ENCODE measurements at places on chromosomes 6 and 20.

DNA sequence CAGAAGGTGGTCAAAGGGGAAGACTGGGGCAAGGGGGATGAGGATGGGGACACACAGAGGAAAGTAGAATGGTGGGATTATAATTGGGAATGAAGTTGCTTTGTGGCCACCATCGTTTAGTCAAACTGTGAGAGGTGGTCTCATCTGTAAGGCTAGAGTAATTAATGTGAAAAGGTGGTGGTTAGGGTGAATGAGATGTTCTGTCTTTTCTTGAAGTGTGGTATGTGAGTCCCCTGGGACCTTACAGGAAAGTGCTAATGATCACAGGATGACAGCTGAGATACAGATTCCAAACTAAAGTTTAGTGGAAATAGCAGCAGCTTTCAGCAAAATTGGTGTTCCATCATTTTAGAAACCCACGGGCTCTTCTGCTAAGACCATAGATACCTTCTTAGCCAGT is 10.7 kb downstream of the ZFAND3 start:
- no peak for DNase-seq

DNA sequence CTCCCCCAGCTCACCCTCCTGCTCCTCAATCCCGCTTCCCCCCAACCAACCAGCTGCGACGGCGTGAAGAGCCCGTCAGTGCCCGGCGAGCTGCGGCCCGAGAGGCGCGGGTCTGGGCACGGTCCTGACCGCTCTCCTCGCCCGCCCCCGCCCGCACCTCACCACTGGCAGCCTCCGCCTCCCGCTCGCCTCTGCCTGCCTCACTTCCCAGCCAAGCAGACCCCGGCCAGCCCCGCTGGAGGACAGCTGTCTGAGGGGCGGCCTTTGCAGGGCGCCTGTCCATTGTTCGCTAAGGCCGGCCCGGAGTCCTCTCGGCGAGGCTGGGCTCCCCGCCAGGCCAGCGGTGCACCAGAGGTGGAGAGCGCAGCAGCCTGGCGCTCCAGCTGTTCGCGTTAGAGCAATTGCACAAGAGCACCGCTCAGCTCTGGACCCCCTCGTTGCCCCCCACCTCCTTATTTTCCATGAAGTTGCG is 1.3 kb downstream of the SOBP start:
- peak; percentile 47 for DNase-seq

DNA sequence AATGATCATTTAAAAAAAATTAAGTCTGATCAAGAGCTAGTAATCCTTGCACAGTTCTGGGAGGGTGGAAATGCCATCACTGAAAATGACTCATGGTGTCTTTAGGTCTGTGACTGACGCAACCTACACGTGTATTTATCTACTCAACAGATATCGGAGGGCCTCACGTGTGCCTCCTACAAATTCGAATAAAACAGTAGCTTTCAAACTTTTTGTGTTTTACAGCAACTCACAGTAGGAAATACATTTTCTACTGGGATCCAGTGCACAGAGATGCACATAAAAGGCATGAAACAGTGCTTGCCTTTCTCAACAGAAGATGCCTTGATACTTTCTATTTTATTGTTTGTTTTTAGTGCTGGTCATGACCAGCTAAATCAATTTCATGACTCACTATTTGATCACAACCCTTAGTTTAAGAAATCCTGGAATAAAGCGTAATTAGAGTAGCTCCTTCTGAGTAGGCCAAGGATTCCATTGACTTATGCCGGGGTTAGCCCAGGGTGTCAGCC is 210.0 kb upstream of the SNX9 start:
- DNase-seq = no peak

- no peak for DNase-seq
Measured at GRCh38 chr6:129684323-129684884, 25.6 kb downstream of the ARHGAP18 start.

DNA sequence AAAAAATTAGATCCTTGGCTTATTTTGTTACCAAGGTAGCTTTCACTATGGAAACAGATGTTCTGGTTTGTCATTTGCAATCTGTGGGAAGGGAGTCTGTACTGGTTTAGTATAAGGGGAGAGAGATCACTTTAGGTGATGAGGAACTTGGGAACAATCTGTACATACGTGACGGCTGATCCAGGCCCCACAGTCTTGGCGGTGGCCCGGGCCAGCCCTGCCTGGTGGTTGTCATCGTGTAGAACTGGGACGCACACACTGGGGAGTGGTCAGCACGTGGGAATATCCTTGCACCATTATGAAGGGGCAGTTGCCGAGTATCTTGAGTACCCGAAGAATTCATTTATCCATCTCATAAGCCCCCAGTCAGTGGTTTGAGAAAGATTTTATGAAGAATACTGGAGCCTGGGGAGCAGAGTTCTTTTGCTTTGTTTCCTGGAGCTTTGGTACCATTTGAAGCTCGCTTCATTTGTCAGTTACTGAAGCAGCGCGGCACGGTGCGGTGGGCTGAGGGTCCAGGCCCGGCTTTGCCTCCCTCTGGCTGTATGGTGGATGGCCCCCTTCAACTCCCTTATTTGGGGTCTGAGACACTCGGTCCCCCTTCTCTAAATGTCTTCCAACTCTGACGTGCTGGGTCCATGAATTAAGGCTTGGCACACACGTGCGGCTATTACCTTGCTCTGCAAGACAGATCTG is 22.8 kb upstream of the CLDN20 start:
- DNase-seq = no peak

DNA sequence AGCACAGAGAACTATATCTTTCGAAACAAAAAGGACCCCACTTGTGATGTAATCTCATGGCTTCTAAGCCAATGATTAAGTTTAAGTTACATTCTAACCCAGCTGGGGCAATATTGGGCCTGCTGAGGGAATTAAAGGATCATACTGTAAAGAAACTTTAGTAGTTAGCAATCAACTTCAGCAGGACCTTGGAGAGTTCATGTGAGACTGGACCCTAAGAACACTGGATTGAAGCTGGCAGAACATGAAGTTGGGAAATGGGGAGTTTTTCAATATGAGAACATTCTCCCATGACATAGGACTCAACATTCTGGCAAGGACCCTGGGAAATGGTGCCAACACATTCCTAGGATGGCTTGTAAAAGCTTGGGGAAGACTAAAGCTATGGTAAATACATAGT is 516.2 kb downstream of the PKHD1 start:
- no peak for DNase-seq

- no peak for DNase-seq
Measured at GRCh38 chr6:152471456-152472265, 165.5 kb downstream of the SYNE1 start.

DNA sequence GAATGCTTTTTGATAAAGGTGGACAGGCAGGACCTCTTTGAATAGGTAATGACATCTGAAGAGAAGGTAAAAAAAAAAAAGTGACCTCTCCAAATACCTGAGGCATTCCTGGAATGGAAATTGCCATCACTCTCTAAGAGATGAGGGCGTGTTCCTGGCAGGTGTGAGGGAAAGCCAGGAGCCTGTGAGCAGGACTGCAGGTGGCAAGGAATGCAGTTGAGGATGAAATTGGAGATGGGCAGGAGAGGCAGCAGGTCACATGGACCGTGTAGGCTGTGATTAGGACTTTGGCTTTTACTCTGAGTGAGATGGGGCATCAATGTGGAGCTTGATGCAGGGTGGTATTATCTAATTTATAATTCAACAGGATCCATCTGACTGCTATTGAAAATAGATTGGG is 227.4 kb downstream of the LRFN2 start:
- DNase-seq = no peak

DNA sequence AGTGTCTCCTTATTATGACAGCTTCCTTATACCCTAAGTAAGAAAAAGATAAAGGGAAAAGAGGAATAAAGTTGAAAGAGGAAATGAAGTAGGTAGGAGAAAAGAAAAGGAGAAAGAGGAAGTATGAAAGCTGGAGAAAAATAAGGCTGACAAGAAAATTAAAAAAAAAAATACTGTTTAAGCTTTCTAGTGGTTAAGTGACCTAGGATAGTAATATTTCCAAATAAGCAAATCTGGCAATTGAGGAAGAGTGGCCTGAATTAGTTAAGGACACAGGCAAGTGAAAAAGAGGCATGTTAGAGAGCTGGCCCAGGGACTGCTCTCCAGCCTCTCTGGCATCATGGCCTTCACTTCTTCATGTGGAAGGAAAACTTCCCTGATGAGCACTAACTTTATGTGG is 76.5 kb upstream of the ADGRF1 start:
- no peak for DNase-seq

DNA sequence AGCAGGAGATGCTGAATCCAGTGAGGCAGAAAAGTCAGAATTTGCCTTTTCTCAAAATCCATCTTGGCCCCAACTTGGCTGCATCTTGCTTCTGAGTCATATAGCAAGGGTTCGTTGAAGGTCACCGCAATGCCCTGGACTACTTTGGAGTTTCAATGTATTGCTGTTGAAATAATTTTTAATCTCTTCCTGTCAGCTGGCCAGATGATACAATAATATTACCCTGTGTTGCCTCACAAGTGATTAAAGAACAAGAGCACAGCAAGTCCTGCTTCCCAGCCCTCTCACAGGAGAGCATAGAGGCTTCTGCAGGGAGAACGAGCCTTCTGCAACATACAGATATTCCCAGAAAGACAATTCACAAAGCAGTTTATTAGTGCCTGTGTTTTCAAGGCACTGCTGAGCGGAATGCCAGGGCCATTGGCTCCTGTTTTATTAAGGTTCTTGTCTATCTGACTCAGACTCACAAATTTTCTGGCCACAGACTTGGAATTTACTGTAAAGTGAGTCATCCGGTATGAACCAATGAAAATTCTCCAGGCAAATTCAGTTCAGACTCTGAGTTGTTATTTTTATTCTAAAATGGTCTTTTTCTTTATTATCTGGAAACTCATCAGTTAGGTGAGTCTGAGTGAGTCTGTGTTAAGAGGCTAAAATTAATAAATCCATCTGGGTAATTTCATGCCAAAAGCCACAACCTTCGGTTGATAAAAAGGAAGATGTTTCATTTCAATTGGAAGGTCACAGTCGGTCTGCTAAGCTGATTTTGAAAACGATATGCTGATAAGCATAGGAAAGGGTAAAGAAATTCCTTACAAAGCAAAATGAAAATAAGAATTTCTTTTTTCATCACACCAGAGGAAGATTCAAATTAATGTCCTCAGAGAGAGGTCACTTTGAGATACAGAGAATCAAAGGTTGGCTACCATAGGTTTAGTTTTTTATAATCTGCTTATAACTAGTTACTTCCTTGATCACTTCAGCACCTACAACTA is 289.4 kb upstream of the STXBP5 start:
- no peak for DNase-seq

GRCh38 chr20:43750774-43751166 is 24.0 kb upstream of the GTSF1L start:
- no peak for DNase-seq

GRCh38 chr6:148501178-148501590 is 158.5 kb downstream of the SASH1 start:
- no peak for DNase-seq

GRCh38 chr6:116191881-116192280 is 62.0 kb downstream of the TSPYL4 start:
- DNase-seq = no peak

- no peak for DNase-seq
Measured at GRCh38 chr6:149138699-149139294, 178.7 kb upstream of the TAB2 start.

DNA sequence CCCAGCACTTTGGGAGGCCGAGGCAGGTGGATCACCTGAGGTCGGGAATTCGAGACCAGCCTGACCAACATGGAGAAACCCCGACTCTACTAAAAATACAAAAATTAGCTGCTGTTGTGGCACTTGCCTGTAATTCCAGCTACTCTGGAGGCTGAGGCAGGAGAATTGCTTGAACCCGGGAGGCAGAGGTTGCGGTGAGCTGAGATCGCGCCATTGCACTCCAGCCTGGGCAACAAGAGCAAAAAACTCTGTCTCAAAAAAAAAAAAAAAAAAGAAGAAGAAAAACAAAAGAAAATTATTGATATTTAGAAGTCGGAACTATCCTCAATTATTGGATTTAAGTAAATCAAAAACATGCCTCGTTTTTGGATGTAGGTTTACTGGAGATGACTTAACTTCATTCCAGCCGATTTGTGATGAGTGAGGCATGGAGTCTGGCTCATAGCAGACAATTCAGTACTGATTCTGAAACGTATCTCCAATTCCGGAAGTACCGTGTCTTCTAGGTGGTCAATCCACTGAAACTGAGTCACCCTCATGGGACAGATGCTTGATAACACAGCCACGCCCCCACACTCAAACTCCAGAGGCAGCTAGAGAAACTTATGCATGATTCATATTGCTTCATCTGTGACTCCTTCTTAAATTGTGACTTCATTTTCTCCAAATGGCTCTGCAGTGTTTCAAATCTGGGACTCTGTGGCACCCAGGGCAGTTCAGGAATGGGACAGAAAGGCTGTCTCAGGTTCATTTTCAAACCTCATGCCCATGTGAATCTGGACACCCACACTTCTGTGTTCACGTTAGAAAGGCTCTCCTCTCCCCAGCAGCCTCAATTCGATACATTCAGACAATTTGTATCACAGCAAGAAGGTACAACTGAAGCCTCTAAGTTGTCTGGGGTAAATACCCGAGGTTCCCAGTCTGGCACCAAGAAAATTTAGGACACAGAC is 110.4 kb upstream of the ARMC2 start:
- DNase-seq = no peak

DNA sequence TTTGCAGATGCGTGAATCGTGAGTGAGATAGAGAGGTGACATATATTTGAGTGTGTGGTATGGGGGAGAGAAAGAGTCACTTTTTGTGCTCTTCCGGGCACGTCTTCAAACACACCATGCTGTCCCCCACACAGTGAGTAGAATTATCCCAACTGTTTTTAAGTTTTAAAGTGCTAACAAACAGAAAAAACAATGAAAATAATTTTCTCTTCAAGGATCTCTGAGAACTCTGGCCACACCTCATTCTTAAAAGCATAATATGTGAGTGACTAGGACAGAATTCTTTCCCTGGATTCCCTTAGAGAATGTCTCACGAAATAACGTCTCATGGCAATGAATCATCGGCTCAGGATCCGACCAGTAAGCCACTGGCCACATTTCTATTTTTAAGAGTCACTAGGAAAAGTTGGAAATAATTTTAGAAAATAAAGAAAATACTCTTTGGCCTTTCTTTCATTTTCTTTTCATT is 235.7 kb upstream of the ZNF217 start:
- no peak for DNase-seq

DNA sequence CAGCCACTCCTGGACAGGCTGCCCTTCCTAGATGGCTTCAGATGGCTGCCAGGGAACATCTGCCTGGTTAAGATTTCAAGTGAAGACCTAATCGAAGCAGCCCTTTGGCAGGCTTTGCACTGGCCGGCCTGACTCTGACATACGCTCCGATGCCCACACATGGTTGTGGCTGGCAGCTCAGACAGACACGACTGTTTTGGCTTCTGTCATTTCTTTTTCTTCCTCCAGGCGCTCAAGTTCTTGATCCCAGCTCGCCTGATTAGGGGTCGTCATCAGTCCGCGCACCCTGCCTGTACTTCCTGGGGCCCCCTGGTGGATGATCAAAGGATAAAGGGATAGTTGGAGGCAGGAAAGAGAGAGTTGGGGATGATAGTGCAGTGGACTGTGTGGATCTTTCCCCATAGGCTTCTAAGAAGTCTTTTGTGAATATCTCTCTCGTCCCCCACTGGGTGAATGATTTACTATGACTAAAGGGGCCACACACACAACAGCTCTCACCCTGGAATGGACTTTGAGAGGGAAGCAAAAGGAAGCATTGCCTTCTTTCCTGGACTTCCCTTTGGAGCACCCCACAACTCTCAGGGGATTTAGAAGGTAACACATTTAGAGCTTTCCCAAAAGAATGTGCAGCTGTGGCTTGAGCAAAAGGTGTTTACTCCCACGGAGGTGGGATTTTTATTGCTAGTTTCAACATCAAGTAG is 21.4 kb upstream of the TRAM2 start:
- no peak for DNase-seq

GRCh38 chr6:162690158-162690557 is 37.4 kb downstream of the PRKN start:
- no peak for DNase-seq

Data from anterior cingulate cortex (tissue), 58 donors.